ENCODE measurements at places on chromosomes 2 and 18.
A peak's percentile ranks its signal among the peaks of the same experiment; 100 is the strongest.

- DNase-seq = peak; percentile 65
Observed at GRCh38 chr2:37648331-37649011, 23.0 kb downstream of the CDC42EP3 start.

- no peak for DNase-seq
Observed at GRCh38 chr18:7821784-7822183, 254.7 kb downstream of the PTPRM start.

DNA sequence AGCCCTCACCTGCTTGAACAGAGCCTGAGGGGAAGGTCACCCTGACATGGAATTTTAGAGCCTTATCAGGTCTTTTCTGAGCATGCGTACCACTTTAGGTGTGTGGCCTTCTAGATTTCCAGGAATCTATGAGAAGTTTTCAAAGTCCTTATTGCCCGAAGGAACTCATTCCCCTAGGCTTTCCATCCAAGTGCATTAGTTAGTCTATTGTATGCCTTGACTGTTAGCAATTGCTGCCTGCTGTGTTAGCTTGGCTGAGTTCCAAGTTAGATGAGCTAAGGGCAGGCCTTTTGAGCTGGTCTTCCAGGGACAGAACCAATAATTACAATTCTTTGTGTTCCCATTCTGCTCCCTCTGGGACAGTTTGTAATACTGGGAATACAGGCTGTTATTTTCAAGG is 30.8 kb upstream of the PUM2 start:
- no peak for DNase-seq

- DNase-seq = no peak
Observed at GRCh38 chr2:54984476-54984875, 65.8 kb downstream of the RTN4 start.

GRCh38 chr18:79950515-79951341 is 725 bp downstream of the SLC66A2 start:
- no peak for DNase-seq

DNA sequence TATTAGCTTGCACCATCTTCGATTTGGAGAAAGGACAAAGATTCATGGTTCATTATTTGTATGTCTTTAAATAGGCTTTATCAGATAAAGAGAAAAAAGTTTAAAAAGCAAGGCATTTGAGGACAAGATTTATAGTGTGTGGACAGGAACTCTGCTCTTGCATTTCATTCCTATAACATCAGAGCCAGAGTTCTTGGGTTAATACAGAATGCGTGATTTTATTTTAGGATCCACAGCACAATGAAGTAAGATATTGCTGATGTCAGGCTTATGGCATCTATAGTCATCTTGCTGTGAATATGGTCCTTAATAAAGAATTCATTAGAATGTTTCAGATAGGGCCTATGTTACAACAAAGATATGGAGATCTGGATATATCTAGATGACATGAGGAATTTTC is 19.7 kb downstream of the RASGRP3 start:
- no peak for DNase-seq

DNA sequence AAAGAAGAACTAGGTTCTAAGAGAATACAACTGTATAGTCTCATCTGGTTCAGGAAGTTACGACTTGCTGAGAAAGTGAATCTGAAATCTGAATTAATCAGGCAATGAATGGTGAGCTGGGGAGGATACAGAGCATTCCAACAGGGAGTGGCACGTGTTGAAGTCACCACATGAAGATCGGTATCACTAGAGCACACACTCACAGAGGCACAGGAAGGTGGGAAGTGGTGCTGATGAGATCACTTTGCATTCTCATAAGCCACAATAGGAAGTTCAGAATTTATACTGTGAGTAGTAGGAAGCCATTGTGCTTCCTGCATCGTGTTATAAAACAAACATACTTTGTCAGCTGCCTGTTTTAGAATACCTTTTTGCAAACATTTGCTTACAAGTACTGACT is 615.0 kb upstream of the DDX18 start:
- DNase-seq = no peak

DNA sequence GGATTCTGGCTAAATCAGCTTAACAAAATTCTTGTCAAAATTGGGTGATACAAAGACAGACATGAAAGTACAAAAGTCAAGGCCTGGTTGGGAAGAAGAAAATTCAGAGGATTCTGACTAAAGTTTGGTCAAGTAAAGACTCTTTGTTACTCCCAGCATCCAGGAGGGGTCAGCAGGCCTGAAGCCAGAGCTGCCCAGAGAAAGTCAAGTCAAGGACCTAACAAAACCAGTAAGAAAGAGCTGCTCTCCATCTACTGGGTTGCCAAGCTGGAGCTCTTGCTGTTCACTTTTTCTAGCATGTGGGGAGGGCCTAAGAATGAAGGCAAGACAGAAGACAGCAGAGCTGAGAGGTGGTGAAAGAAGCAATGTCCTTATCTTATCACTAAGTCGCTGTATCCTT is 143.3 kb downstream of the C1D start:
- DNase-seq = no peak

DNA sequence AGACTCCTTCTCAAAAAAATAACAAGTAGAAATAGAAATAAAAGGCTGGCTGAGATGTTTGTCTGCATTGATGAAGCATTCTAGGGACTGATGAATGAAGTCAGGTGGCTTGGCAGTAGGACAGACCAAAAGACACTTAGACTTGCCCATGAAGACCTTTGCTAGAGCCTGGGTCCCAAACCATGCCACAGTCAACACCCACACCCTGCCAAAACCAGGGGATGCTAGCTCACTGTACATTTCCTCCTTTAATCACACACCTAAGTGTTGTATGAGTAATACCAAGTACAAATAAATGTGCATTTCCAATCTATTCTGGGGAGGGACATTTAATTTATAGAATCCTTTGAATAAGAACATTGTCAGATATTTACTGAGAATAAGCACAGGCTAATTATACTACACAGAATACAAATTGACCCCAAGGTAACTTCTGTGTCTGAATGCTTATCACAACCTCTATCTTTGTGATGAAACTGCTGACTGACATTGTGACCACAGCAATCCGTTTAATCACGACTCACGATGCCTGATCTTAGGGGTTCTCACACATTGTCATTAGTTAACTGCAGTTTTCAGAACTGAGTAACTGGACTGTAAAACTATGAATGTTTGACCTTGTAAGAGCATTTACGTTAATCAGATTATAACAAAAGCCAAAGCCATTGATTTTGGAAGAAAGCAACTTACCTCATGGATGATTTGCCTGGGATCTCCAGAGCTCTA is 10.5 kb upstream of the NOL10 start:
- DNase-seq = no peak

DNA sequence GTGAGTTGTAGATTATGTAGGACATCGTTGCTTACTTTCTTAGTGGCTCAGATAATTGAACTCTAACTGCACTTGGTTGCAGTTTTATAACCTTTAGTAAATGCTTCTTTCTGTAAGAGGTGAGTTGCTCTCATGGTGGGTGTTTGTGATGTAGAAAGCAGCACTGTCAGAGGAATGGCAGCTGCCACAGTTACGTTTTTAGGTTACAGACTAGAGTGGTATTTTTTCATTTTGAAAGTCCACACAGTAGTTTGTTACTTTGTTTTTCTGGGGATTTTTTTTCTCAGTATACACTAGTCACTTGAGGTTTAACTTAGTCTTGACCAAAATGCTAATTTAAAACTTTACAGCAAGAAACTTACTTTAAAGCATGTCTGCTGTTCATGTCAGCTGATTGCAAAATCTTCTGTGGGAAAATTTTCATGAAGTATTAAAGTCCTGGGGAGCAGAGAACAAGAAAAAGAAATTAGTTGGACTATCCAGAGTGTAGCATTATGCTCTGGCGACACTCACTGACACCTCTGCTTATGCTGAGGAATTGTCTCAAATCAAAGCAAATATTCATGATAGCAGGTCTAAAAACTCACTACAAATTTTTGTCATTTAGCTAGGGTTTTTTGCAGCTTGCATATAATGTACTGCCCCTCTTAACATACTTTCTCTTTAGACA is 14.8 kb downstream of the AFTPH start:
- no peak for DNase-seq

DNA sequence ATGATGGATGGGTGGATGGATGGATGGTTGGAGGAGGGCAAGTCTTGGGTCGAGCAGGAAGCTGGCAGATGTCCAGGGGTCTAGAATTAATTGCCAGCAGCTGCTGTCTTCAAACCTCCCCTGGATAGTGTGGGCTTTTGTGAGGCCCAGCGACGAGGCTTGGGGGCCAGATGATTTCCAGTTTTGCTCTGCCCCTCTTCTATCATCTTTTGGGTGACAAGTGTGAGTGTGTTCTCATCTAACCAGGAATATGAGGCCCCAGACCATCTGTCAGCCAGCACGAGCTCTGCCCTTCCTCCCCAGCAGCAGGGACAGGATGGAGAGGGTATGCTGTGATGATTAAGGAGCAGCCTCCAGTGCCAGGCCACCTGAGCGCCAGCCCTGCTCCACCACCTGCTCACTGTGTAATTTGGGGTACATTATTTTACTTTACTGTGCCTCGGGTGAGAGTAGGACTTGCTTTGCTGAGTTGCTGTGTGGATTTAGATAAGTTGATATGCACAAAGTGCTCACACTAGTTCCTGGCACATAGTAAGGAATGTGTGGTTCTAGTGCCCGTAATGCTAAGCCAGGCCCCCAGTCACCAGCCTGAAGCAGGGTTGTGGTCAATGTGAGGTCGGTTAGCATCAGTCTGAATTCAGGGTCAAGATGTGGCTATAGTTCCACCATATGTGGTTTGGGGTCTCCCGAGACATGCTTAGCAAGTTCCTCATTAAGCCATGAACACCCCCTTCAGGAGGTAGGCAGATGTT is 251.1 kb downstream of the CYP26B1 start:
- no peak for DNase-seq

DNA sequence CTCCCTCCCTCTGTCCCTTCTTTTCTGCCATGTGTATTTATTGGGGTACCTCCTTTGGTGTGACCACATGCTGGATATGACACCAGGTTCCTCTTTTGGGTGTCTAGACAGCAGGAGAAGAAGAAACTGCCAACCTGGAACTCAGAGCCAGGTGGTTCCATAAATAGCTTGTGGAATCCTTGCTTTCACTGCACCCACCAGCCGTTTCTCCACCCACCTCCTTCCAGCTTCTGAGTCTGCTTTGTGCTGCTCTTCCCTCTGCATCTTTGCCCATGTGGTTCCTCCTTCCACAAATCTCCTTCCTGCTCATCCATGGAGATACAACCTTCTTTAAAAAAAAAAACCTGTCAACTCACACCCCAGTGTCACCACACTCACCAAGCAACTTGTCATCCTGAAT is 80.2 kb upstream of the SKOR2 start:
- no peak for DNase-seq

- DNase-seq = no peak
Observed at GRCh38 chr2:142745691-142746090, 131.8 kb upstream of the KYNU start.

- no peak for DNase-seq
Observed at GRCh38 chr2:239049421-239050251, 201.8 kb downstream of the TWIST2 start.

- no peak for DNase-seq
Observed at GRCh38 chr2:55906993-55907392, 16.6 kb downstream of the EFEMP1 start.

- no peak for DNase-seq
Observed at GRCh38 chr2:69214898-69215297, 172.1 kb downstream of the GFPT1 start.

DNA sequence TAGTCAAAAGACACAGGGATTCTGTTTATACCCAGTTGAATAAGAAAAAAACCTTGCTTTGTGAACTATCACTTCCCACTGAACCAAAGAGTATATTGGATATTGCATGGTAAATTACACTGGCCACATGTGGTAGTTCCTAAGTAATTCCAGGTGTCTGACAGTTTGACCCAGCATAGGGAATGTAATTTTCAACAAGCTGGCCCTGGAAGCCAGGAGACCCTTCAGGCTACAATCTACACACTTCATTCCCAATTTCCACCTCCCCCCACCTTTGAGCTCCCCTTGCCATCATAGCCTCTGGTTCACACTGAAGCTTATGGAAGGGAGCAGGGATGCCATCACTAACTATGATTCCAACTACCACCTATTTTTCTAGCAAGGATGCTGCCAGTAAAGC is 2.8 kb downstream of the FRZB start:
- no peak for DNase-seq

- no peak for DNase-seq
Observed at GRCh38 chr18:23337599-23338444, 115.3 kb upstream of the RIOK3 start.

DNA sequence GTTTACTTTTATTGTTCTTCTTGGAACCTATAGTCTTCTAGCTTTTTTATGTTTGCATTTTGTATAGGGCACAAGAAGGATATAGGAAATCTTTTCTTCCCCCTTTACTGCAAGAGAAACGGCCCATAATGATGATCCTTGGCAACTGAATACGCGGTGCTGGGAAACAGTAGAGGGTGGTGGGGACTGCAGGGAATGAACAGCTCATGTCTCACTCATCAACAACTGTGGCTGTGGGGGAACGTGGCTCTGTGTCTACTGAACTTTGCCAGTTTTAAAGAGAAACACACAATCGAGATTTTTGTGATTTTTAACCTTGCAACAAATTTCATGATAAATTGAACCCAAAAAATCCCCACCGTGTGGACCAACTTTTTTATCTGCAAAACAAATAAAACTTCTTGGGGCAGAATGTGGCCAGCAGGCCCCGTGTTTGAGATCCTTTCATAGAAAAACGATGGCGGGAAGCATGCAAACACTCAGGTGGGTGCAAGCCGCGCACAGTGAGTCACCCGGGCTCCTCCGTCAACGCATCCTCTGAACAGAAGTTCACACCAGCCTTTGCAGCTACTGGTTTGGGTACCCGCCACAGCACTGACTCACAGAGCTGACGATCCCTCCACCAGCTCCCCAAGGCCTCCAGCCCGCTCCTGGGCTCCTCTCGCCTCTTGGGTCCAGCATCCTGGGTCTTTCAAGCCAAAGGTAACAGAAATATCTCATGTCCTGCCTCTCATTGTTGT is 149.3 kb downstream of the COL6A3 start:
- DNase-seq = no peak

DNA sequence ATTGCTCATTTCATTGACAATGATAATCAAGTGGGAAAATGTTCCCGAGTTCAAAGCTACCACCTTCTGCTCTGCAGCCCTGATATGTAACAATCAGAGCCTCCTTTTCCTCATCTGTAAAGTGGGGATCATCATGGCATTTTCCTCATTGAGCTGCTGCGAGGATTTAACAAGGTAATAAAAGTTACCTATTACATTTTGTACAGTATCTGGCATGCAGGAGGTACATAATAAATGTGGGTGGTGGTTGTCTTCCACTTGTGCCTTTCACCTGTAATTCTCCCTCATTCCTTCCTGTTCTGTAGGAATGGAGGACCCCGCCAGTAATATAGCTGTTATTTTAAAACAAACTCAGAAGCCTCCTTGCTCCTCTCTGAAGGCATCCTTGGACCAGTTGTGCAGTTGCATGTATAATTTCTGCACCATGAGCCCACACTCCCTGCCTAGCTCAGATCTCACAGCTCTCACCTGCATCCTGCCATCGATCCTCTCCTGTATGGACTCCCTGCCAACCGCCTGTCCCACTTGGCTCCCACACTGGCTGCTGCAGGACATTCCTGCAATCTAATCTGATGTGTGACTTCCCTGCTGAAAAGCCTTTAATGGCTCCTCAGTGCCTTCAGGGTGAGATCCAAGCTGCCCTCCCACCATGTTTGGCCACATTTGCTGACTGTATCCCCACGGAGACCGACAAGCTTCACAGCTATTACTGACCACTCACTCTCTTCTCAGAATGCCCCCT is 350.4 kb downstream of the EN1 start:
- DNase-seq = no peak
